ENCODE measurements at places on chromosomes 5 and 9.

DNA sequence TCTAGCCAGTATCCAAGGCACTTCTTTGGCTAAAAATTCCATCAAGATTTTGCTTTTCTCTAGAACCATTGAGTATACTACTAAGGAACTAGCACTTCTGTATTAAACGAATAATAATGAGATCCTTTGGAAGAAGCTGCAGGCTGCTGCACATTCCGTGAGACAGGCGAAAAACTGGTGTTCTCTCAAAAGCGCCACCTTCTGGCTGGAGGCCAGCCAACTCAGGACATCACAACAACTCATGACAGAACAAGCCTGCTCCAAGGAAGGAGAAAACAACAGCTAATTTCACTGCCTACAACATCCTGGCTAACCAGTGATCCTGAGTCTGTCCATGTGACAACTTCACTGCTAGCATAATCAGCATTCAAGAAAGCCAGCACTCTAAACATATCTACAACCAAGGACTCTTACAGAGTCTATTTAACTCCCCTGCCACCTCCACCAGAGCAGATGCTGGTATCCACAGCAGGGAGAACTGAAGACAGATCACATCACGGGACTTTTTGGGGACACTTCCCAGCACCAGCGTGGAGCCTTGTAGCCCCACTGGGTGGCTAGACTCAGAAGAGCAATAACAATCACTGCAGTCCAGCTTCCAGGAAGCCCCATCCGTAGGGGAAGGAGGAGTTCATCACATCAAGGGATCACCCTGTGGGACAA lies 150.5 kb downstream of the YTHDC2 start:
- DNase-seq: peak; percentile 17

DNA sequence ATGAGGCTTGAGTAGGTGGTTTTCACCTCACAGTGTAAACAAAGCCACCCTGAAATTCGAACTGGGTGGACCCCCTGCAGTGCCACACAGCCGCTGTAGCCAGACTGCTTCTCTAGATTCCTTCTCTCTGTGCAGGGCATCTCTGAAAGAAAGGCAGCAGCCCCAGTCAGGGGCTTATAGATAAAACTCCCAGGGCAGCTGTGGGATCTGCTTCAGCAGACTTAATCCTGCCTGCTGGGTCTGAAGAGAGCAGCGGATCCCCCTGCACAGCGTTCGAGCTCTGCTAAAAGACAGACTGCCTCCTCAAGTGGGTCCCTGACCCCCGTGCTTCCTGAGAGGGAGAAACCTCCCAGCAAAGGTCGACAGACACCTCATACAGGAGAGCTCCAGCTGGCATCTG lies 71.4 kb downstream of the CARTPT start:
- DNase-seq: no peak

GRCh38 chr5:132083071-132083678 lies 9.6 kb downstream of the CSF2 start:
- no peak for DNase-seq

DNA sequence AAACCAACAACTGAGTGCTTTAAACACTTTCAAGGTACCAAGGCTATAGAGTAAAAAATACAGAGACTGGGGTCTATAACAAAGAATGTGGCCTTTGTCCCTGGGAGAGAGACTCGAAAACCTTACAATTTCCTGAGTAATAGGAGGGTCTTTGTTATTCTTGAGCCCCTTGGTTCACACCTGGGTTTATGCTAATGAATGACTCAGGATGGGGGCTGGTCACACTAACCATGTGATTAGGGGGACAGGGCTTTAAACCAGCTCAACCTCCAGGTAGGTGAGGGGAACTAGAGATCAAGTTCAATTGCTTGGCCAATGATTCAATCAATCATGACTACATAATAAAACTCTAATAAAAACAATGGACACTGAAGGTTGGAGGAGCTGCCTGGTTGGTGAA lies 50.2 kb downstream of the PLPP1 start:
- DNase-seq: no peak

GRCh38 chr9:36138901-36139300 lies 2.4 kb downstream of the GLIPR2 start:
- DNase-seq: no peak

DNA sequence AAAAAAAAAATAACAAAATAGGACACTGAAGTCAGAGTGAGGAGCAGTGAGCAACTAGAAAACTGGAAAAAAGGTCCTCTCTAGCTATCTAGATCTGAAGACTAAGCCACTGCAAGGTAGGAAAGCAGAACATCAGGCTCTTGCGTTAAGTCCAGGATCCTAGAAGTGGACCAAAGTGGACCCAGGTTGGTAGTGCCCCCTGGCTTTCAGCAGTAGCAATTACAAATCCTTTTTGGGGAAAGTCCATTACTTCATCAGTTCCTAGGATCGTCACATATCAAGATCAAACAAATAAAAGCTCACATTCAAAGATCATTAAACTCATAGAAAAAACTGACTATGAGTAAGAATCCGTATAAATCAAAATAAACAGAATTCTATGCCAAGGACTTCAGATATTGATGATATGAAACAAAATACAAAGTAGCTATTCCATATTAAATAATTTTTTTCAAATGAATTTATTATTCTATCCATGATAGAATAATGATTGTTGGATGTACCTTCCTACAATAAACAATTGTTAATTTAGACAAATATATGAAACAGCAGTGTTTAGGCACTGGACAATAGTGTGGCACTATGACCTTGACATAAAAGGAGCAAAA lies 6.5 kb upstream of the RICTOR start:
- DNase-seq: no peak

- no peak for DNase-seq
These were observed 22.4 kb downstream of the UTP15 start for GRCh38 chr5:73587923-73588322.

DNA sequence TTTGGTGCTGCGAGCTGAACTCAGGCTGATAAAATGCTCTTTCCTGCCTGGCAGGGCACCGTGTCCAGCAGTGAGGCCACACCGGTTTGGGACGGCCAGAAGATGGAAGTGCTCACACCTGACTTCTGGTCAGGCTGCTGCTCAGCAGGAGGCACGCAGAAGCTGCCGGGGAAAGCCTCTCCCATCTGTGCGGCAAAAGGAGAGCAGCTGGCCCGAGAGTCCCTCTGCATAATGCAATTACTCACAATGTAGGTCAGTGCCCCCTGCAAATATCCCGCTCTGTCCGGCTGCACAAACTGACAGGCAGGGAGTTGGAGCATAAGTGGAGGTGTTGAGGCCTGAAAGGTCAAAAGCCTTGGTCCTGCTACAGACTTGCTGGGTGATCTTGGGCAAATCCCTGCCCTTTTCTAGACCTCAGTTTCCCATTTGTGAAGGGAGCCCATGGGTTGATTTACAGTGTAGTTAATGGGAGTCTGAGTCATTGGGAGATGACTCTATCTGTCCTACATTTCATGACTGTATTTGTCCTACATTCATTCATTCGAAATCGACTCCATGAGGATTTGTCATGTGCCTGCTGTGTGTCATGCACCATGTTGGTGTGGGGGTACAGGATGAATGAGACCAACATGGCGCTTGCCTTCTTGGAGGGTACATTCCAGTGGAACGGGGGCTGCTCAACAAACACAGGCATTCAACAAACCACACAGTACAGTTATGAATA lies 61.8 kb upstream of the TBC1D2 start:
- DNase-seq: no peak

DNA sequence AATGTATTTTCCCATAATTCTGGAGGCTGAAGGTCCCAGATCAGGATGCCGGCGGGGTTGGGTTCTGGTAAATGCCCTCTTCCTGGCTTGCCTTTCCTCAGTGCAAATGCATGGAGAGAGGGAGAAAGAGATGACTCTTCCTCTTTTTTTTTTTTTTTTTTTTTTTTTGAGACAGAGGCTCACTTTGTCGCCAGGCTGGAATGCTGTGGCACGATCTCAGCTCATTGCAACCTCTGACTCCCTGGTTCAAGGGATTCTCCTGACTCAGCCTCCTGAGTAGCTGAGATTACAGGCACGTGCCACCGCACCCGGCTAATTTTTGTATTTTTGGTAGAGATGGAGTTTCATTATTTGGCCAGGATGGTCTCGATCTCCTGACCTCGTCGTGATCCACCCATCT lies 300.0 kb upstream of the TAS2R1 start:
- no peak for DNase-seq

- DNase-seq: no peak
These were observed 14.9 kb downstream of the CDHR2 start for GRCh38 chr5:176564002-176564401.

GRCh38 chr9:68685770-68686169 lies 19.3 kb upstream of the PIP5K1B start:
- no peak for DNase-seq
